H9 (cell line): ENCODE measurements at places on chromosomes 7 and 10. TPM values are rescaled to one million over a fixed set of nuclear protein-coding genes. Genes with fewer than 3 reads are reported as not detected.
A peak's percentile ranks its signal among the peaks of the same experiment; 100 is the strongest.

DNA sequence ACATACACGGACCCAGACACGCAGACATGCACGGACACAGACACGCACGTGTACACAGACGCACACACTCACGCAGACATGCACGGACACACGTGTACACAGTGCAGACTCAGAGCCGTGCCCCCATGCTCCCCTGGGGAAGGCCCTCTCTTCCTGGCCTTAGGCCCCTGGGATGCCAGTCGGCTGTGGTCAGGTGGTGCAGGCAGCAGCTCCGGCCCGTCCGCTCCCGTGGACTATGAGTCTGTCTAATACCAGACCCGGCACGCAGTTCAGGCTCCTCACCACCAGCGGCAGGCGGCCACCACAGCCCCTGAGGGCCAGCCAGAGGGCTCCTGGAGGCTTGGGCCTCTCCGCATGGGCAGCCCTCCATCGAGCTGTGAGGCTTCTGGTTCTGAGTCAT, 52.0 kb upstream of the NKX6-2 start:
- DNase-seq = peak; percentile 33

DNA sequence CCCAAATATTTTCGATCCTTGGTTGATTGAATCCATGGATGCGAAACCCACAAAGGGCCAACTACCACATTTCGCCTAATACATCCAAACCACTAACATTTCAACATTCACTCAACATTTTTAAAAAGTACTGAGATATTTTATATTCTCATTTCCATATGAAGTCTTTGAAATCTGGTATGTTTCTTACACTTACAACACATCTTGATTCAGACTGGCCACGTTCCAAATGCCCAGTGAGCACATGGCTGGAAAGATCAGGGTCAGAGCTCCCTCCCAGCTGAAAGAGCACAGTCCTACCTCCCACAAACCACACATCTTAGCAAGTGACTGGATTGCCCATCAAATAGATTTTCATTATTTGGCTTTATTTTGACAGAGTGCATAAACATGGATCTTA, 18.9 kb downstream of the NCAPG2 start:
- DNase-seq = no peak

GRCh38 chr7:140551355-140552239, 72.3 kb upstream of the MKRN1 start:
- DNase-seq = no peak

DNA sequence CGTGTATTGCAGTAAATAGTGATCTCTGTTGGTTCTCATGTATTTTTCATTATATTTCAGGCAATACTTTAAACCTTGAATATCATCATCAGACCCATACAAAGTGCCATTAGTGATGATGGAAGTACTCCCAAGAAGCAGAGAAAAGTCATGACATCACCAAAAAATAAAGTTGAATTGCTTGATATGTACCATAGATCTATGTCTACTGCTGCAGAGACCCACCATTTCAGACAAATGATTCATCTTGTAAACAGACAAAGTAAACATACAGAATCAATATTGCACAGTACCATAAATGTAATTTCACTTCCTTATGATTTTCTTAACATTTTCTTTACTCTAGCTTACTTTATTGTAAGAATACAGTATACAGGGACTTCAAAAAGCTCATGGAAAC, 347.8 kb downstream of the IPMK start:
- DNase-seq = no peak

DNA sequence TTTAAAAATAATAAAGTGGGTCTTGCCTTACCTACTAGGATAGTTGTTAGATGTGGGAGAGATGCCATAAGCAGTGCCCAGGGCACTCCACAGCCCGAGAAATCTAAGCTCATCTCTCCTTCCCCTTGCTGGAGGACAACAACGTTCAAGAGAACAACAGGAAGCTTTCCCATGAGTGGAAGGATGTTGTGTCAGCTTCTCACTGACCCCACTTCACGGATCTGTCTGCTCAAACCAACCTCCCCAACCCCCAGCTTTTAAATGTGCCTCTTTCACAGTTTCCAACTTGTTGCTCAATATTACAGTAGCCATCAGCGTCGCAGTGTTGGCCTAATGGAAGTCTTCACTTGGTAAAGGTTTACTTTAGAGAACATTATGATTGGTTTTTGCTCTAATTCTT, 72.1 kb downstream of the PTPRE start:
- DNase-seq = peak; percentile 3

GRCh38 chr7:47614450-47614849, 32.5 kb upstream of the TNS3 start:
- no peak for DNase-seq

DNA sequence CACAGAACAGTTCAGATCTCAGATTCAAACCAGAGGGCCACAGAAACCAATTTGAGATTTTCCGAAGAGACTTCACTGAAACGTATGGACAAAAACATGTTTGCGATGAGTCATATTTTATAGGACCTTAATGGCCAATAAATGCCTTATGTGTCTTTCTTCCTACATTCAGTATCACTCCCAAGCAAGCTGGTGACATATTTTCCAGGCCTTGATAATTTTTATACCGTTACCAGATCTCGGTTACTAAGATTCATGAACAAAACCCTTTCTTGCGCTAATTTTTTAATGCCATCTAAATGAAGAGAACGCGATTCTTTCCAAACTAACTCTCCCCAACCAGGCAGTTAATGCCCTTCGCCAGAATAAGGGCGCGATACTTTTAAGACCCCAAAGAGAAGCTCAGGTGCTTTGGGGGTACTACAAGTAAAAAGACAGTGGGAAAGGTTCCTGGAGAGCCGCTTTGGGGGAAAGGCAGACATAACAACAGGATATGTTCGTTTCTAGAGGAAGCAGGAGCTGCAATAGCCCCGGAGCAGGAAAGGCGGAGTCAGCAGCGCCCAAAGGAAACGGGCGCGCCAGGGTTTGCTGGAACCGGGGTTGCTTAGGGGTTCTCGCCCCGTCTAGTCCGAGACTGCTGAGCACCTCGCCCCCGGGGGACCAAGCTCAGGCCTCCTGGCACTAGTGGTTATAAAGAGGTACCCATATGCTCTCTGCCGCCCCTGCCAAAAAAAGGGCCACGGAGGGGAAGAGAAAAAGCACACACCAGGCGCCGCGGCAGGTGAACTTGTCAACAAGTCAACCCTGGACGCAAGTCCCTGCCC, 884 bp downstream of the ICA1 start:
- DNase-seq = no peak

DNA sequence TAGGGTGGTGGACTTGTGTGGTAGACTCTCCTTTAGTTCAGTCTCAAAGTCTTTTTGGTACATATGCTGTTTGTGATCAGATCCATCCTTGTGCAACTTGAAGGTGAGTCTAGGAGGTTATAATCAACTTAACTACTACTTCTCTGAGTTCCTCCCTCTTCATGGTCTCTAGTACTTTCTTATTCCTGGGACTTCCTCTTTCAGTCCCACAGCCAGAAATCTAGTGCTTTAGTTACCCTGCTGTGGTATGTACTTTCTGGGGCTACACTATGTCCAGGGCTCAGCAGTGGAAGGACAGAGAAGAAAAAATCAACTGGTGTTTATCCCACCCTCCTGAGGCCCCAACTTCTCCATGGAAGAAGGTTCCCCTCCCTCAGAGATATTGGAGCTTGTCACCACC, 19.4 kb upstream of the ATAD1 start:
- DNase-seq = no peak

DNA sequence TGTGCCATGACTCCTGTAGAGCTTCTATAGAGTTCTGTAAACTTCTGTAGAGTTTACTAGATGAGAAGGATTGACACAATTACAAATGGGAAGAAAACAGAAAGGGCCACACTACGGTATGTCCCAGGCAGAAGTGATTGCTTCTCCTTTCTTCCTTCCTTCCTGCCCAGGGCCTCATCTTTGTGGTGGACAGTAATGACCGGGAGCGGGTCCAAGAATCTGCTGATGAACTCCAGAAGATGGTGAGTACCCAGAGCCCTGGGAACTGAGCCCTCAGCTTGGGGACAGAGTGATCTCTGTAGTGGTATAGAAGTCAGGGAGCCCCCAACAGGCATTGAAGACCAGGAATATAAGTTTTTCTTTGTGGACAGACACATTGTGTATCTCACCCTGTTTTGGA, 1.7 kb downstream of the ARF5 start:
- no peak for DNase-seq

DNA sequence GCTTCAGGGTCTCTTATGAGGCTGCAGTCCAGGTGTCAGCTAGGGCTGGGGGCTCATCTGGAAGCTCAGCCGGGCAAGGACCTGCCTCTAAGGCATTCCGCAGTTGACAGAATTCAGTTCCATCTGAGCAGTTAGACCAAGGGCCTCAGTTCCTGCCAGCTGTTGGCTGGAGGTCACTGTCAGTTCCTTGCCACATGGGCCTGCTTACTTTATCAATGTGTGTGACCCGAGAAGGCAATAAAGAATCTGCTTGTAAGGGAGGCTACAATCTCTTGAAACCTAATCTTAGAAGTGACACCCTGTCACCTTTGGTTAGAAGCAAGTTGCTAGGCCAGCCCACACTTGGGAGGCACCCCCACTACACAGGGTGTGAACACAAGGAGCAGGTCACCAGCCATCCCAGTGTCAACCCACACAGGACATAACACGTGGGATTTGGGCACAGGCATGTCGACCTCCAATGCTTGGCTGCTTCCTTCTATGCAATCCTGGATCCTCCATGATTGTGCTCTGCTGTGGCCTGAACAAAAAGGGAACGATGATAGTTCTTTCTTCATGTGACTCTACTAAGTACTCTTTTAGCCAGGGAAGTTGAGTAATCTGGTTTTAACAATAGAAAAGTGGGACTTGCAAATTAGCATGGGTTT, 41.8 kb downstream of the MTURN start:
- no peak for DNase-seq

- no peak for DNase-seq
These were observed 28.4 kb upstream of the SEMA3E start for GRCh38 chr7:83677180-83677866.

DNA sequence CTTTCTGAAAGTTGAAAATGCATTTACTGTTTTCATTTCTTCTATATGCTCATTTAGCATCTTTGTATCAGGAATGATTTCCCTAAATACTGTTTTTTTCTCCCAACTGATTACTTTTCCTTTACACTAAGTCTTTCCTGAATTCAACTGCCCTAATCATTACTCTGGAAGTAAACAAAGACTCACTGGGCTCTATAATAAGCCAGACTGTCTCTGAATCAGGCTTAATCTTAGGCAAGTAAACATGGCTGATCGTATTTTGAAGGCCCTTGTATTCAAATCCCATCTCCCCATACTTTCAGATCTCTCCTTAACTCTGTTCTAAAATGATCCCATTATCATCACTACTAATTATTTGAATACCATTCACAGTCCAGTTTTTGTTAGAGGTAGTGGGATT, 61.6 kb downstream of the PDZD8 start:
- no peak for DNase-seq

GRCh38 chr7:127652333-127653248, 597 bp downstream of the SND1 start:
- no peak for DNase-seq

DNA sequence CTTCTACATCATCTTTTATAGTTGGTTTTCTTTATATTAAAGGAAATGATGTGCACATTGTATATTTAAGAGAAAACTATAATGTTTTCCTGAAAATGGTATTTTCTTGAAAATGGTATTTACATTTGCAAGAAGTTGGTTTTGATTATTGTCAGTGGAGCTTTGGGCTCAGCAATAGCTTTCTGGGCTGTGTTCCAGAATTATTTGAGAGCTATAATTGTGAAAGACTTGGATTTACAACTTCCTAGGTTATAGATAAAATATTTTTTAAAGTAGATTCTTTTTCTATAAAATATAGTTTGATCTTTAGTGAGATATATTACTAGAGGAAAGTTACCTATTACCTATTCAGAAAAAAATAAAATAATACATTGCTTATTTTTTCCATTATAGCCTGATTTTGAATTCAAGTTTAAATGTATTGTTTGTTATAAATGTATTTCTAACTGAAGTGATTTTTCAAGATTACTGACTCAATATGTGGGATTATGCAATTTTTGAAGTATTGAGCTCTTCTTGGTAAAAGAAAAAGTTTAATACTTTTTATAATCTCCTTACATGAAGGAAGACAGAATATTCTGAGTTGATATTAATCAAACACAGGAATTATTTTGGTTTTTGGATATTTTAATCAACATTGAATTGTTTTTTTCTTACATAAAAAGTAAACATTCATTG, 20.2 kb downstream of the GNAI1 start:
- no peak for DNase-seq

- DNase-seq = peak; percentile 54
These were observed 14.0 kb upstream of the RALA start for GRCh38 chr7:39609113-39609934.

GRCh38 chr10:6120691-6121090, 31.9 kb downstream of the RBM17 start:
- no peak for DNase-seq

DNA sequence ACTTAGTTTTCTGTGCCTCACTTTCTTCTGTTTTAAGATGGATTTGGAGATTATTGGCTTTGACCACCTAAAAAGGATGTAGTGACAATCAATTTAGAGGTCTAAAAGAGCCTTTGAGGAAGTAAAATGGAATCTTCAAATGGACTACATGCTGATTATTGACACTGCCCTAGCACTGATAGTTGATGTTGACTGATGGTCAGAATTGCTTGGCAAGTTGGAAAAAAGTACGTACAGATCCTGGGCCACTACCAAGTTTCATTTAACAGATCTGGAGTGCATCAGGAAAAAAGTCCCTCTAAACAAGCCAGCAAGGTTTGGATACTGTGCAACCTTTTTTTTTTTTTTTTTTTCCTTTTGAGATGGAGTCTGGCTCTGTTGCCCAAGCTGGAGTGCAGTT, 81.1 kb downstream of the TCF7L2 start:
- no peak for DNase-seq

Gene STAG3
- 2.6 and 3.1 TPM in 2 replicates for total RNA-seq

Gene ATOH7
- total RNA-seq = 0.20 and 0.29 TPM in 2 replicates

Gene DENND2A
- total RNA-seq = 7.3 and 8.2 TPM in 2 replicates

Gene MRM2
- 57.2 and 59.0 TPM in 2 replicates for total RNA-seq

Gene NFKB2
- total RNA-seq = 21.0 and 23.7 TPM in 2 replicates

Gene MNX1
- total RNA-seq = 0.20 TPM in 1 of 2 replicates, not detected in the other

Gene CHCHD3
- 104 and 110 TPM in 2 replicates for total RNA-seq

Gene PRSS2
- total RNA-seq = not detected in 2 replicates

Gene ASB4
- not detected in 2 replicates for total RNA-seq

Gene CASTOR2
- 26.3 and 26.5 TPM in 2 replicates for total RNA-seq

Gene PRPF18
- 17.1 and 18.5 TPM in 2 replicates for total RNA-seq

Gene UBE2D1
- total RNA-seq = 26.8 and 27.7 TPM in 2 replicates

Gene OR2A7
- total RNA-seq = 1.6 and 2.5 TPM in 2 replicates
